ENCODE measurements at places on chromosomes 6 and 20. TPM values are rescaled to one million over a fixed set of nuclear protein-coding genes. Genes with fewer than 3 reads are reported as not detected.

SIGLEC1 gene
- total RNA-seq, result 0.82 TPM

ALDH8A1 gene
- total RNA-seq, result 5.9 TPM

TSPO2 gene
- total RNA-seq, result not detected

C4A gene
- total RNA-seq, result 13.5 TPM

Measured in cerebellum (tissue), 4 donors.